NCI-H1694 (cell line): ENCODE measurements at places on chromosomes 1 and 21.

DNA sequence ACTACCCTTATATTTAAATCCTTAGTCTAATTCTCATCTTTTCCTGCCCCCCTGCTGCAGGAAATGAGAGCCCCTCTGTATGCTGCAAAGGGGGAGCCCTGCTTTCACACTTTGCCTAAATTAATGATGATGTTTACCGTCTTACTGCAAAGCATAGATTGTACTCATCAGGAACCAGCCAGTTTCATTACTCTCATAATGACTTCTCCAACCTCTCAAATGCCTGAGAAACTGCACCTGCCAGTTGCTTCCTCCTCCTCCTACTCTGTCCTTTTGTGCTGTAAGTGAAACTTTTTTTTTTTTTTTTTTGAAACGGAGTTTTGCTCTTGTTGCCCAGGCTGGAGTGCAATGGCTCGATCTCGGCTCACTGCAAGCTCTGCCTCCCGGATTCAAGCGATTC lies 101.7 kb downstream of the ADSS2 start:
- no peak for DNase-seq

GRCh38 chr1:2982615-2983318 lies 38.5 kb upstream of the ACTRT2 start:
- DNase-seq, result no peak

GRCh38 chr1:29129916-29130315 lies 6.2 kb upstream of the TMEM200B start:
- no peak for DNase-seq

GRCh38 chr1:58539553-58539952 lies 7.0 kb downstream of the OMA1 start:
- no peak for DNase-seq

DNA sequence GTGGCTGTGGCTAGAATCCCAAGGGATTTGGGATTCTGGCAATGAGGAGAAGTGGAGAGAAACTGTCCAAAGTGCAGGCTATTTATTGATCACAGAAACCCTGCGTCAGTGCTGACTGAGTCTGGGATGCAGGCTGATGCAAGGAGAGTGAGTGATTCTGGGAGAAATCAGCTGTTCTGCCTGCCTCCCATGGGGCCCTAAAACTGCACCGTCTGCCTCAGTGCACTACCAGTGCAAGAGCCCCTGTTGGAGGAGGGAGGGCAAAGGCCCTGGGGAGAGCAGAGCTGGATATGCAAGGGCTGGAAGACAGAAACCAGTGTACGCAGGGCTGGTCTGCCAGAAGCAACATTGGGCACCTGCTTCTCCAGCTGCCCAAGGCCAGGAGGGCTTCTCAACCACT lies 42.6 kb downstream of the C1orf198 start:
- no peak for DNase-seq

- DNase-seq, result no peak
Observed at GRCh38 chr1:36510418-36510817, 27.7 kb upstream of the CSF3R start.

GRCh38 chr1:240086726-240087125 lies 5.0 kb upstream of the FMN2 start:
- no peak for DNase-seq

DNA sequence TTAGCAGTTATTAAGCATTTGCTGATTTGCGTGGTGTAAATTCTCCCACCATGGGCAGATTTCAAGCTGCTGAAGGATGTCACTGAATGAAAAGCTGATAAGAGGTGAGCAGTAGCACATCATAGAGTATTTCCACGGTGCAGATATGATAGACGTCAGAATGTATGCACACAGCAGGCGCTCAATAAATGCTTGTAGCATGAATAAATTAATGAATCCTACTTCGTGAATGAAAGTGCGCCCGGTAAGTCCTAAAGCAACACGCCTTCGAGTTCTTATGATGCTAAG lies 510 bp upstream of the UBIAD1 start:
- DNase-seq, result no peak

- DNase-seq, result peak; percentile 6
Observed at GRCh38 chr1:193031431-193031830, 27.7 kb downstream of the UCHL5 start.

GRCh38 chr1:39683591-39684312 lies 7.5 kb downstream of the HPCAL4 start:
- DNase-seq, result no peak

GRCh38 chr1:201928266-201928665 lies 18.1 kb downstream of the LMOD1 start:
- no peak for DNase-seq

- peak; percentile 21 for DNase-seq
Observed at GRCh38 chr1:84892705-84893618, at the start of gene LPAR3. LPAR3 (minus strand) TSS chr1:84893206; CDS start chr1:84866120, 27,086 bp downstream.
